ENCODE measurements at places on chromosomes 12 and 14.

GRCh38 chr12:19200261-19200660, 70.7 kb downstream of the PLEKHA5 start:
- DNase-seq, result no peak

GRCh38 chr14:61409782-61410181, 88.4 kb downstream of the PRKCH start:
- DNase-seq, result no peak

DNA sequence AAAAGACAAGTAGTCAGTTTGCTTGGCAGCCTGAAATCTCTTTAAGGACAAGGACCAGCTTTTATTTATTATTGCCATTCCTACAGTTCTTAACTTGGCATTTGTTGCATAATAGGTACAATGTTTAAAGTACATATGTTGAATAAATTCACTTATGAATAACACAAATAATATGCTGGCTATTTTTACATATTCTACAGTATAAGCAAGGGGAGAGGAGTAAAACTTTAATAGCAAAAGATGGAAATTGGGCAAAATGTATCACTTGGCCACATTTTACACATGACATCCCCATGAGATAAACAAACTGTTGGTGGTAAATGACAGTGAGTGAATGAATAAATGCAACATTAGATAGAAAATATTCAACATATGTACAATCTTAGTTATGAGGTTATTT, 333.1 kb downstream of the DIO2 start:
- DNase-seq, result no peak

- DNase-seq, result no peak
Observed at GRCh38 chr14:20935303-20935984, 19.8 kb upstream of the RNASE2 start.

- DNase-seq, result peak; percentile 55
Observed at GRCh38 chr12:114662512-114663177, 21.3 kb downstream of the TBX3 start.

- DNase-seq, result no peak
Observed at GRCh38 chr12:123645878-123646277, 12.2 kb downstream of the GTF2H3 start.

GRCh38 chr12:12214201-12214600, 52.6 kb downstream of the LRP6 start:
- DNase-seq, result no peak

- DNase-seq, result no peak
Observed at GRCh38 chr14:33315721-33316120, 377.0 kb downstream of the NPAS3 start.

GRCh38 chr12:1934831-1935230, 16.4 kb upstream of the CACNA2D4 start:
- no peak for DNase-seq

GRCh38 chr14:64891839-64892375, 12.2 kb upstream of the SPTB start:
- peak; percentile 72 for DNase-seq

GRCh38 chr12:123757561-123757960, 4.5 kb upstream of the DNAH10 start:
- DNase-seq, result no peak

- DNase-seq, result no peak
Observed at GRCh38 chr14:75456997-75457335, 29.1 kb downstream of the JDP2 start.

GRCh38 chr14:23608454-23608853, 27.7 kb upstream of the DHRS2 start:
- DNase-seq, result no peak

- no peak for DNase-seq
Observed at GRCh38 chr12:3683670-3684069, 69.2 kb downstream of the CRACR2A start.

DNA sequence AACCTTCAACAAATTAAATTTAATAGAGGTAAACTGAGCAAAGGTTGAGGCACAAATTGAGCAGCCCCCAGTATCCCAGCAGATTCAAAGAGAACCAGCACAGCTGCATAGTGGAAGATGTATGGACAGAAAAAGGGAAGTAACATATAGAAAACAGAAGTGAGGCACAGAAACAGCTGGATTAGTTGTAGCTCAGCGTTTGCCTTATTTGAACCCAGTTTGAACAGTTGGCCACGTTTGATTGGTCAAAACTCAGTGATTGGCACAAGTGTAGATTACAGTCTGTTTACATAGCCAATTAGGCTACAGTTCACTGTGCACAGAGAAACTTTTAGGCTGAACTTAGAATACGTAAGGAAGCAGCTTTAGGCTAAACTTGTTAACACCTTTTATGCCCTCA, 315.5 kb downstream of the RMST start:
- DNase-seq, result no peak

- peak; percentile 8 for DNase-seq
Observed at GRCh38 chr12:6295094-6295811, 15.2 kb upstream of the PLEKHG6 start.

- no peak for DNase-seq
Observed at GRCh38 chr14:68543516-68543915, 249.4 kb downstream of the ZFP36L1 start.

DNA sequence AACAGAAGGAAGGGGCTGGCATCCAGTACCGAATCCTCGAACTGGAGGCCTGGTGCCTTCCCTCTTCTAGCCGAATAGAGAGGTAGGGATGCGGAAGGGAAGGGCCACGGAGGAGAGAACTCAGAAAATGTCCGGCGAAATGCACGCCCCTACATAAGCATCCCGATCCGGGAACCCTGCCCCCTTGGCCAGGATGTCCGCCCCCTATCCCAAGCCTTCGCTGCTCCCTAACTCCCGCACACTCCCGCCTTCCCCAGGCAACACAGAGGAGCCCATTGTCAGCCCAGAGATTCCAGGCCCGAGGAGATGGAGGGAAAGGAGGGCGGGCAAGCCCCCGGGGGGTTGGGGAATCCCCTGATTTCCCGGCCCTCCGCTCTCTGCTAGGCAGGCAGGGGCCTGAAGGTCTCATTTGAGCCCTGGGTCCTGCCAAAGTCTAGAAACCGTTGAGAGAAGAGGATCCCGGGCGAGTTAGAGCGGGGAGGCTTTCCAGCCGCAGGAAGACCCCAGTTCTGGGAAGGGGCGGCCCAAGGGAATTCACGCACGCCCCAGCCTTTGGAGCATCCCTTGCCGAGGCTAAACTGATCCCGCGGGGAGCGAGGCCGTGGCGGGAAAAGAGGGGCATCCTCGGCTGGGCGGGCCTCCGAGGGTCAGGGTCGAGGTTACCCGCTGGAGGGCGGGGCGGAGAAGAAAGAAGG, 569 bp upstream of the ARHGEF40 start:
- DNase-seq, result no peak

All from CD4-positive, alpha-beta T cell treated with Interleukin-2 at 100 ng/mL for 4 hours (primary cell).